Hypothalamus (tissue), 51 donors: ENCODE measurements at places on chromosomes 5 and 9.

- DNase-seq = no peak
These were observed 18.7 kb downstream of the ADAMTS13 start for GRCh38 chr9:133440874-133441273.

- DNase-seq = no peak
These were observed 6.2 kb downstream of the SLC6A18 start for GRCh38 chr5:1231354-1231905.

- peak; percentile 80 for DNase-seq
These were observed 2.6 kb upstream of the OLFML2A start for GRCh38 chr9:124774129-124774978.

DNA sequence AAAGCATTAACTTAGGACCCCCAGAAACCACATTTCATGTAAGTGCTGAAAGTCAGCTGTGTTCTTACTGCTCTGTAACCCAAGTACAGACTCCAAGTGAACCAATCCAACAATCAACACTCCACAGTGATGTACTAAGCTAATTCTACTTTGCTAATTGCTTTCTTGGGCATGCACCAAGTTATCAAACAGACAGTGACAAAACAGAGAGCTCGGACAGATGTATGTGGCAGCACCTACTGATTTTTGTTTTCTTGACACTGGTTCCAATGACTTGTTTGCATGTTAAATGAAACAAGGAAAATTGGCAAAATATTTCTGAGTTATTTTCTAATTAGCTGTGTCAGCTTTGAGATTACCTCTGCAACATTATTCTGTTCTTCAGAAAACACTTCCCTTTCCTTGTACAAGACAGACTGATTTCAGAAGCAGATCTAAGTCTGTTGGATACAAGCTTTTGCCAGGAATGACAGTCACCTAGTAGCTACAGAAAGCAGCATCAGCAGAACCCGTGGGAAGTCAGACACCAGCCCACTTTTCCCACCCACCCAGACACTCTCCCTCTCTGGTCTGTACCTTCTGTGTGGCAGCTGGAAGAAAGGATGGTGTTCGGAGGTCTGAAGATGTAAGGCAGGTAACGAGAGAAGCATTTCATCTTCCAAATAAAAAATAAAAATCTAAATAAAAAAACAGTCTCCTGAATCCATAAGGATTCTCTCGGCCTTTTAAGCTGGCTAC, 176.7 kb upstream of the PPP2R2B start:
- no peak for DNase-seq

DNA sequence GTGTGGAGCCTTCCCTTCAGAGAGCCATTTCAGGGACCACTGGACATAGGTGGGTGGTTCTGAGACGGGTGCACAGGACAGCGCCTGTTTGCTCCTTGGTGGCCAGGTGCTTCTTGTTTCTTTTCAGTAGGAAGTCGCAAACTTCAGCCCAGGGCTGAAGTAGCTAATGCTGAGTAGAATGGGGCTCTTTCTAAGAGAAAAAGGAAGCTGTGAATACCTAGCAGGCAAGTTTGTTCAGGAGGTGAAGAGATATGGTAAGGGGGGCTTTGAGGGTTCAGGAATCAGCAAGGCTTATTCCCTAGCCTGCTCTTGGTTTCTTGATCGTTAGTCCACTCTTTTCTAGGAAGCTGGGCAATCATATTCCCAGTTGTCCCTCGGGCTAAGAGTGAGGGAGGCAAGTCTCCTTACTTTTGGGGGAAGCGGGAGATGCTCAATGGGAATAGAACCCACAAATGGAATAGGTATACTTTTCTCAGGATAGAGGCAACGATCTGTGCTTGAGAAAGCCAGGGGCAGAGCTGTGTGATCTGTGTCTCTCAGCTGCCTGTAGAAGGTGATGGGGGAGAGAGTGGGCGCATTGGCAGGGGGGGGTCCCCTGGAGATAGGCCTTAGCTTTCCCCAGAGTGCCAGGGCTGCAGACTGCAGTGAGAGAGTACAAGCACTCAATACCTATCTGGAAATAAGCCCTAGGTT, 1.9 kb upstream of the PURA start:
- no peak for DNase-seq

- DNase-seq = no peak
These were observed 18.9 kb downstream of the SLCO4C1 start for GRCh38 chr5:102277144-102277543.

- DNase-seq = no peak
These were observed 17.8 kb downstream of the GNG10 start for GRCh38 chr9:111679199-111679598.

DNA sequence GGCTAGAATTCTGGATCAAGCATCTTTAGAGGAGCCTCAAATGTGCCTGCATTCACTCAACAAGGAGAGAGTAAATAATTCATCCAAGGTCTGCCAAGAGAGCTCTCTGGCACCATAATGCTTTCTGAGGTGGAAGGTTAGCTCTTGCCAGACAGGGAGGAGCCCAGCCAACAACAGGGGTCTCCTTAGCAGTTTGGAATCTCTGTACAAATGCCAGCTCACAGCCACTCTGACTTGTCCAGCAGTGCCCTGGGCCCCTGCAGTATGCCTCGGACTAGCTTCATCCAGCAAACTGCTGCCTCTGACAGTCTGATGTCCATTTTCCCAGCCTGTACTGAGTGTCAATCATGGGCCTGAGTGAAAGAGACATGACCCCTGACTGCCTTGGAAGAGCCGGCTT, 127.2 kb upstream of the SLC44A1 start:
- DNase-seq = peak; percentile 10

DNA sequence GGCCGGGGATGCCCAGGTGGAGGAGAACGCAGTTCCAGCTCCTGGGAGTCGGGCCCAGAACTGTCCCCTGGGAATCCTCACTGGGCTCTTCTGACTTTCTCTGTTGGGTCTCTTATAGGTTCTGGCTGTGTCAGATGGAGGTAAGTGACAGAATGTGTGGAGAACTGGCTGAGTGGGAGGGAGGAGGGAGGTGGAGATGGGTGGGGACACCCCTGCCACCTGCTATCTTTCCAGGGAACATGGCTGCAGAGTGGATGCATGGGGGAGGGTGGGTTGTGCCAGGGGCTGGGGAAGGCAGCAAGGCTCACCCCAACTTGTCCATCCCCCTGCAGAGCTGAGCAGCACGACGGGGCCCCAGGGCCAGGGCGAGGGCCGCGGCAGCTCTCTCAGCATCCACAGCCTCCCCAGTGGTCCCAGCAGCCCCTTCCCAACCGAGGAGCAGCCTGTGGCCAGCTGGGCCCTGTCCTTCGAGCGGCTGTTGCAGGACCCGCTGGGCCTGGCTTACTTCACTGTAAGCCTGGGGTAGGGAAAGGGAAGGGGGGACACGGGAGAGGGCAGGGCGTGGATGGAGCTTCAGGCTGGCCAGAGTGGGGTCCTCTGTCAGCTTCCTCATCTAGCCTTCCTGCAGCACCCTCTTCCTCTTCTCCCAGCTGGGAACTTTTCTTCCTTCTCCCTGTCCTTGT, 8.3 kb downstream of the RGS14 start:
- no peak for DNase-seq

GRCh38 chr9:3507395-3508077, 18.3 kb downstream of the RFX3 start:
- no peak for DNase-seq

GRCh38 chr5:54567996-54568395, 50.4 kb downstream of the SNX18 start:
- no peak for DNase-seq

DNA sequence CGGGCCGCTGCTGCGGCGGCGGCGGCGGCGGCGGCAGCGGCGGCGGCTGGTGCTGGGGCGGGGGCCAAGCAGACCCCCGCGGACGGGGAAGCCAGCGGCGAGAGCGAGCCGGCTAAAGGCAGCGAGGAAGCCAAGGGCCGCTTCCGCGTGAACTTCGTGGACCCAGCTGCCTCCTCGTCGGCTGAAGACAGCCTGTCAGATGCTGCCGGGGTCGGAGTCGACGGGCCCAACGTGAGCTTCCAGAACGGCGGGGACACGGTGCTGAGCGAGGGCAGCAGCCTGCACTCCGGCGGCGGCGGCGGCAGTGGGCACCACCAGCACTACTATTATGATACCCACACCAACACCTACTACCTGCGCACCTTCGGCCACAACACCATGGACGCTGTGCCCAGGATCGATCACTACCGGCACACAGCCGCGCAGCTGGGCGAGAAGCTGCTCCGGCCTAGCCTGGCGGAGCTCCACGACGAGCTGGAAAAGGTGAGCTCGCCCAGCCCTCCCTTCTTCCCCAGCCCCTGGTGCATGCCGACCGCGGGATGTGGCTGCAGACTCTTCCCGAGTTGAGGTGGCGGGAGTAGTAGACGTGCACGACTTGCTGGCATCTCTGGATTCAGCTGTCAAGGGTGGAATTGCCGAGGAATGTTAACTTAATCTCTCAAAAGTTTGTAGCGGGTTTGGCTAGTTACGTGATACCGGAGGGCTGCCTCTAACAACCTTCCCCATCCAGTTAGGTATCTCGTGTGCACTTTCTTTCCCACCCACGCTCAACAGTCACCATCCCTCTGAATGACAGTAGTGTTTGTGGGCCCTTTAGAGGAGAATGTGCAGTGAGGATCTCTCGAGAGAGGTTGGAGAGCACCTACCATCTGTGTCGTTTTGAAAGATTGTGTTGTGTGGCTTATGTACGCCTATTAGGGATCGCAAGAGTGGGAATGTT, 932 bp downstream of the SLC12A2 start:
- DNase-seq = no peak

DNA sequence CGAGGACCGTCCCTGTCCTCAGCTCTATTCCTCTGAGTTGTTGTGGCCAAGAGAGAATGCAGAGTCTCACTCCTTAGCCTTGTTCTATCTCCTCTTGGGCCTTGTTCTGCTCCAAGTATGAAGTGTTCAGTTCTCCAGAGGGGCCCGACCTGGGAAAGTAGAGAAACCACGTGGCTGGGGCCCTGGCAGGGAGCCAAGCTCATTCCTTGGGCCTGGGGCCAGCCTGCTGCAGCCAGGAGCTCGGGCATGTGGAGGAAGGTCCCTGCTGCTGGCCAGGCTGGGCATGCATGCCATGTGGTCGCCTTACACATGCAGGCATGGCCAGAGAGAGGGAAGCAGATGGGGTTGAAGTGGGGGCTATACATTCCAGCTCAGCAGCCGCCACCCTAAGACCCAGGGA, 60.7 kb downstream of the COL27A1 start:
- DNase-seq = no peak

DNA sequence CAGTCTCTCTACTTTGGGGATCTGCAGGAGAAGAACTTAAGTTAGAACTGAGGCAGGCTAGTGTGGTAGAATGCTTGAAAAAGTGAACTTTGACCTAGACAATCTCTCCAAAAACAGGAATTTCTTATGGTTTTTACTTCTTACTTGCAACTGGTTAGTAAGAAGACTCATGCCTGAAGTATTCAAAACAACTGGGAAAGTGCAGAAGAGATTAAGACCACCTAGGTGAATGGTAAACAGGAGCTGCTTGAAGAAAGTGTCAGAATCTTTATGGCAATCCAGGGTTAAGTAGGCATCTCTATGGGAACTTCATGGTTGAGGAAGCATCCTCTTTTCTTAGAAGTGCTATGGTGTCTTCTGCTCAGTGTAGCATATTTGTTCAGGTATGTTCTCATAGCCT, 428.6 kb upstream of the TLE4 start:
- DNase-seq = no peak

DNA sequence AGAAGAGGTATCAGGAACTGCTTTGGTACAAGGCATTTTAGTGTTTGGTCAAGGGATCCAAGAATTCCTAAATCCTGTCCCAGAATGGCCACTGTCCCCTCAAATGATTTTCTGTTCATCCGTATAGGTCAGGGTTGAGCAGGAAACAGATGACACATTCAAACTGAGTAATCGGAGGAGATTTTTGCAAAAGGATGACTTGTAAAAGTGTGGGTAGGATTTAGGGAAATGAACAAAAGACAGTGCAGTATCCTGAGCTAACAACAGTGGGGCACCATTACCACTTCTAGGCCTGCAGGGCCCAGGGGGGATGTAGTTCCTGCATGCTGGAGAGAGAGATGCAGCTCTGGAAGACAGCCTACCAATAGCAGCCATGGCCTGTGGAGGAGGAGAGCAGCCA, 290.1 kb downstream of the ZSWIM6 start:
- DNase-seq = no peak

DNA sequence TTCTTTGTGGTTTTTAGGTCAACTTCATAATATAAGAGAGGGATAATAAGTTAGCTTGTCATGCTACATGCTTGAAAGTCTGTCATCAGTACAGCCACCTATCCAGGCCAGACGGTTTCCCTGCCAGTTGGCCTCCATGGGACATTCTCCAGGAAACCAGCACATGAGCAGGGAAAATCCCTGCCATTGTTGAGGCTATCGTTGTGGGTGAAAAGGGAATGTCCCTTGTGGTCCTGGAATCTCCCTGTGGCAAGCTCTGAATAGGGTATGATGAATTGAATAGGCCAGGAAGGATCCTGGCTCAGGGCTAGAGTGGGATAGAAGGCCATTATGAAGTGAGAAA, 12.3 kb downstream of the F2RL1 start:
- DNase-seq = no peak
